ENCODE measurements at places on chromosomes 5 and 9. TPM values are rescaled to one million over a fixed set of nuclear protein-coding genes. Genes with fewer than 3 reads are reported as not detected.

PLPP7 gene
- not detected for total RNA-seq

CFAP157 gene
- 0.06 TPM for total RNA-seq

F12 gene
- 23.0 TPM for total RNA-seq

FAM151B gene
- 2.1 TPM for total RNA-seq

C9orf50 gene
- not detected for total RNA-seq

PCDHA5 gene
- 0.86 TPM for total RNA-seq

BARX1 gene
- 10.8 TPM for total RNA-seq

PRDM9 gene
- total RNA-seq: not detected

NUTM2F gene
- total RNA-seq: not detected

GLRA1 gene
- total RNA-seq: not detected
